Fibroblast of skin of scalp (primary cell): ENCODE measurements at places on chromosomes 6 and 20.

GRCh38 chr6:36633915-36634314 lies 39.8 kb downstream of the SRSF3 start:
- DNase-seq, result peak; percentile 86

- DNase-seq, result no peak
Observed at GRCh38 chr20:33673410-33674293, 576 bp downstream of the NECAB3 start.

- DNase-seq, result no peak
Observed at GRCh38 chr20:32546918-32547752, 38.0 kb downstream of the NOL4L start.

DNA sequence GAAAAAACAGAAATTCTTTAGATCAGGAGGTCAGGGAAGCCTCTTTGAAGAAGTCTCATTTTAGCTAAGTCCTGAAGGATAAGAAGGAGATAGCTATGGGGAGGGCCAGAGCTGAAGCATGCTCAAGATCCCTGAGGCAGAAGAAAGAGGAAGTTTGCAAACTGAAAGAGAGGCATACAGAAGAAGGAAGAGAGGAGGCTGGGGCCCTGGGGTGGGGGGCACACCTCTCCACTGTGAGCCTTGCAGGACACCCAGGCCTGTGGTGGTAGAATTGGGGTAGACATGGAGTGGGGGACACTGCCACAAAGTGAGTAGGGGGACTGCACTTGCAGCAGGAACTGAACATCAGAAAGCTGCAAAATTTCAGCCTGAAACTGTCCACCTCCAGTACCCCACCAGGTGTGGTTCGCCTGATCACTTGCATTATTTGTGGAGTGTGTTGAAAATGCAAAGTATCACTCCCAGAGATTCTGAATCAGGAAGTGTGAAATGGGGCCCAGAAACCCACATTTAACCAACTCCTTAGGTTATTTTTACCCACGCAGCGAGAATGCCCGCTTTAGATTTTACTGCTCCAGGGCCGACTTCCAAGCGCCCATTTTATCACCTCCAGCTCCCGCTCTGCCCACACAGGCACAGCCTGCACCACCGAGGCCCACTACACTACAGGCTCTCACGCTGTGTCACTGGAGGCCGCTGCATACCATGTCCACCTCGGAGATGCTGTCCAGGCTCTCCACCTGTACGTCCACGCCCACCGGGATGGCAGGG lies 44.0 kb downstream of the GABRR2 start:
- no peak for DNase-seq

DNA sequence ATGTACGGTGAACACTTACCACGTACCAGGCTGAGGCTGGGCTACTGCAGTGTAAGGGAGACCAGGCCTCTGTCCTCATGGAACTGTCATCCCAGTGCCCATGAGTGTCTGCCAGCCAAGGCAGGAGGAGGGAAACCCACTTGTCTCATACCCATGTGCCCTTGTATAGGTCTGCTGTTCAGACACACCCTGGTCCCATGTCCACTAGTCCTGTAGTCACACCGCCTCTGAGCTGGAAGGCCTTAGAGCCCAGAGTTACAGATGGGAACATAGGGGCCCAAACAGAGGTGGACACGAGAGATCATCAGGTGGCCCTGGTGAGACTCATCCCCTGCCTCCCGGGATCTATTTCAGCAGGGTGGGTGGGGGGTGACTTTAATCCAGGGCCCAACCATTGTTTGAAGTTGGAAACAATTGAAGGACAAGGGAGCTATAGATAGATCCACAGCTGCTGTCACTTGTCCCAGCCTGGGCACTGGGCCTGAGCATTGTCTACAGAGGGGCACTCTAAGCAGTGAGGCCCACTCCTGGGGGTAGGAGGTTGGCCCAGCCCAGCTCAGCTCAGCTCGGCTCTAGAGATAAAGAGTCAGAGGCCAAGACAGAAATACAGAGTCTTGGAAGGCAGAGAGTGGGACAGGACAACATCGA lies 14.6 kb downstream of the MYH7B start:
- no peak for DNase-seq

GRCh38 chr20:41903586-41903985 lies 285.4 kb upstream of the CHD6 start:
- no peak for DNase-seq

- no peak for DNase-seq
Observed at GRCh38 chr6:16676978-16677377, 84.3 kb downstream of the ATXN1 start.

DNA sequence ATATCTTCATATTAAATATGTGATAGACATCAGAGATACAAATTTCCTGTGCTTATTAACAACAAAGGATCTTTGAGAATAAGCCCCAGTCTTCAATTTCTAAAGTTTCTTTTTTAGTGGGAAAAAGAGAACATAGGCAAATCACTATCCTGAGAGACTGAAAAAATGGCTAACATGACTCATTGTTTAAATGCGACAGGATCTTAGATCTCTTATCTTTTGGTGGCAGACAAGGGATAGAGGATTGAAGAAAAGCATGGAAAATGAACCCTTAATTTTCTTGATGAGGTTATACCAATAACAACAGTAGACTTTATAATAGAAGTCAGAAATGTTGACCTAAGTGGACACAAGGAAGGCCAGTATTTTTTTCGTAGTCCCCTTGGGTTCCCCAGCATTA lies 178.6 kb upstream of the MAP3K7 start:
- DNase-seq, result no peak

- peak; percentile 84 for DNase-seq
Observed at GRCh38 chr6:136608991-136609390, 58.8 kb upstream of the MAP7 start.

DNA sequence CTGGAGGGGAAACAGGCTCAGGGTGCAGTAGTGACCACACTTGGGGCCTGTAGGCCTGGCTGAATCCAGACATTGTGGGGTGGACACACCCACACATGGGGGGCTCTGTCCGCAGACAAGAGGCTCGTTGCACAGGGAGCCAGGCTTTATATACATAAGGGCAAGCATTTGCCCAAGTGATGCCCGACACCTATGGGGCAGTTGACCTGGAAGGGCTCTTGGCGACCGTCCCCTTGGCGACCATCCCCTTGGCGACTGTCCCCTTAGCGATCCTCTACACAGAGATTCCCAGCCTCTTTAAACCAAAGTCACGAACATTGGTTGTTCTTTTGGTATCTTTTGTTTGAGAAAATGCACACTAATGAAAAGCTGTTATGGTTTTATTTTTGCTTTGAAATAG lies 2.7 kb downstream of the TOX2 start:
- DNase-seq, result no peak

- DNase-seq, result peak; percentile 54
Observed at GRCh38 chr6:40755749-40756452, 168.7 kb upstream of the LRFN2 start.

- DNase-seq, result no peak
Observed at GRCh38 chr6:7993952-7994351, 70.2 kb downstream of the BLOC1S5 start.

DNA sequence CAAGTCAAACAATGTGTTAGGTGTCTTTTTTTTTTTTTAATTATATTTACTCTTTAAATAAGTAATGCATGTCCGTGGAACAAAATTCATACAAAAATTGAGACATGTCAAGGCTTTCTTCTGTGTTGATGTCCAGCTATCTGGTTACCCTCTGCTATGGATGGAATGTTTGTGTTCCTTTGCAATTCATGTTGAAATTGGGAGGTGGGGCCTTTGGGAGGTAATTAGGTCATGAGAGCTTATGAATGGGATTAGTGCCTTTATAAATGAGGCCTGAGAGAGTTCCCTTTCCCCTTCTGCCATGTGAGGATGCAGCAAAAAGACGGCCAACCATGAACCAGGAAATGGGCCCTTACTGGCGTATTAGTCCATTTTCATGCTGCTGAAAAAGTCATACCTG lies 83.1 kb upstream of the KCNG1 start:
- DNase-seq, result peak; percentile 40

DNA sequence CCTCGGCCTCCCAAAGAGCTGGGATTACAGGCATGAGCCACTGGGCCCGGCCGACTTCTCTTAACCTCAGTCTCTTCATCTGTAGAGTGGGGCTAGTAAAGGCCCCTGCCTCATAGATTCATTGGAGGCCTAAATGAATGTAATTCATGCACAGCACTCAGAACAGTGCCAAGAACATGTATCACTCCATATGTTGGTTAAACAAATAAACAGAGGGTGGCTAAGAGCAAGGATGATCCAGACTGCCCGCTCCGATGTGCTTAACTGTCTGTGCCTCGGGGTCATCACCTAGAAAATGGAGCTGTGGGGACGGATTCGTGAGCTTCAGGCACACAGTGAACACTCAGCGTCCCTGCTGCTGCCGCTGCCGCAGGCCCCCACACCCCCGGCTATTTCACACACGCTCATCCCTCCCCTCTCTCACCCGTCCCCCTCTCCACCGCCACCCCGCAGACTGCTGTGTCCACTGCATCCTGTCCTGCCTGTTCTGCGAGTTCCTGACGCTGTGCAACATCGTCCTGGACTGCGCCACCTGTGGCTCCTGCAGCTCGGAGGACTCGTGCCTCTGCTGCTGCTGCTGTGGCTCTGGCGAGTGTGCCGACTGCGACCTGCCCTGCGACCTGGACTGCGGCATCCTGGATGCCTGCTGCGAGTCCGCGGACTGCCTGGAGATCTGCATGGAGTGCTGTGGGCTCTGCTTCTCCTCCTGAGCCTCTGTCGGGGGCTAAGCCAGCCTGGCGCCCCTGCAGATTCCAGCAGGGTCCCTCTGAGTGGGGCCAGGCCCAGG lies 14.8 kb downstream of the MDFI start:
- peak; percentile 43 for DNase-seq

DNA sequence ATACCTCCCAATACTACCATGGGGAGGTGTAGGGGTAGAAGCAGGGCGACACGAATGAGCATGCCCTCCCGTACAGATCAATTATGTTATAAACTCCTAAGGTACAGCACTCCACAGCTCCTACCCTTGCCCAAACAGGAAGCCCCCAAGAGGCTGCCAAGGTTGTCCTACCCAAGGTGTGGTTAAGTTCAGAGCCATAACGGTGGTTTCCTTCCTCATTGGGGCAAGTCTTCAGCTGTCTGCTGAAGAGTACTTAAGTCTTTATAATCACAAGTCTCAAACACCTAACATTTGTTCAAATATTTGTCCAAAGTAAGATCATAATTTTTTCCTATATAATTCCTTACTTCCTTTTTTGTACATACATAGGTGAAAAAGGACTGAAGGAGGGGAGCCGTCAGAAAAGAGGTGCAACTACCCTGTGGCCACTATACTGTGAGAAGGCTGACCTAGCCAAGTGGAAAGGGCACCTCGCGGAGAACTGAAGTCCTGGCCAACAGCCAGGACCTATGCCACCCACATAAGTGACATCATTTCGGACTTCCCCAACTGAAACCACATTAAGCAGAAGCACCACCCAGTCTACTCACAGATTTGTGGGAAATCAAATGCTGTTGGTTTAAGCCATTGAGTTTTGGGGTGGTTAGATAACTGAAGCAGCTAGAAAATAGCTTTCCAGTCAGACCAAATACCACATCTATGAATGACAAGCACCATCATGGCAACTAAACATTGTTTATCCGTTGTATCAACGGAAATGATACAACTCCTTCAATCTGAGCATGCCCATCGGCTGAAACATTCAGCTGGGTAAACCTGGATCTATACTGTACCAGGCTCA lies 2.9 kb upstream of the RAB22A start:
- DNase-seq, result peak; percentile 14

DNA sequence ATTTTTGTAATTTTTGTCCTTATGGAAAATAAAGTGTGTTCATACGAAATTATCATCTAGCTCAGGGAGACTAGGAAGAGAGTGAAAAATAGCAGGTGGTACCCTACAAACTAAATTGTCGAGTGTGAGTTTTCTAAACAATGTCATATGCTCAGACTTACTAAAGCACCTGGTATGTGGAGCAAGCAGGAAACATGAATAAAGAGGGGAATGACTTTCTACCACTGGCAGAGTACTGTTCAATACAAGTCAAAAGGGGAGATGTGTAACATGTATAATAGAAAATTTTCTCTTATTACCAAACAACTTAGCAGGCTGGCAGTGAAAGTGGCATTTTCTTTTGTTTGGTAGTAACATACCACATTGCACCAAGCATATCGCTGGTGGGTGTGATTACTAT lies 36.1 kb downstream of the CTNNBL1 start:
- peak; percentile 7 for DNase-seq

DNA sequence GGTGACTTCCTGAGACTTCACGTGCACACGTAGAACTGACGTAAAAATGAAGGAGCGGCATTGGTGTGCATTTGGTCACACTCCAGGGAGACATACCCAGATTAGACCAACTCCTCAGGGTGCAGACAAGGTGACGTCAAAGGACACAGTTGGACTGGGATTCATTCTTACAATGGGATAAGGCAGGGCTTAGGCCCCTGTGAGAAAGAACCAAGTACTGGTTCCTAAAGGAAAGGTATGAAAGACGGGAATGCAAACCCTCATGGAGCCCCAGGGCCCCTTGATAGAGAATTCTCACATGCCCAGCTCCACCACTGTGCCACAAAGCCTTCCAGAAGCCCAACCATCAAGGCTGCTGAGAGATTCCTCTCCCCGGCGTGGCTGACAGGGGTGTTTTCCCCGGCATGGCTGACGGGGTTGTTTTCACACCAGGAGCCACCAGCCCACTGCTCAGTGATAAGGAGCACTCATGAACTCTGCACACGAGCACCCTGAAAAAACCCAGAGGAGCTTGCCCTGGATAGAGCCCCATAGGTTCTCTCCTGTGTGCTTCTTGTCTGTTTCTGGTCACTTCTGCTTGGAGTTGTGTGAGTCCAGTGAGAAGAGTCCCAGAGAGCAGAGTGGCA lies 90.1 kb downstream of the CAP2 start:
- DNase-seq, result no peak

GRCh38 chr6:160112628-160113299 lies 8.9 kb upstream of the SLC22A1 start:
- DNase-seq, result no peak

- DNase-seq, result peak; percentile 25
Observed at GRCh38 chr20:10719740-10720385, 46.1 kb upstream of the JAG1 start.

DNA sequence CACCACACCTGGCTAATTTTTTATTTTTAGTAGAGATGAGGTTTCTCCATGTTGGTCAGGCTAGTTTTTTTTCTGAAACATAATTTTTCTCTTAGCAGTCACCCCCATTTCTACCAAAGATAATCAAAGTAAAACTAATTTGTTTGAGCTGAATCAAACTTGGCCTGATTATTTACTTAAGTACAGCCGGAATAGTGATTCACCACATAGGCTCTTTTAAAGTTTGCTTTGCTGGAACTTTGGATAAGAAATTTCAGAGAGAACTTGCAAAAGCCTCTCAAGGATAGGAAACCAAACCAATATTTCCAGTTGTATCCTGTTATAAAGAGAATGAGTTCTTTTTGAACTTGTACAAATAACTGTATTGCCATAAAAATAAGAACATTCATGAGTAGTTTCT lies 105.0 kb upstream of the SYNCRIP start:
- peak; percentile 14 for DNase-seq

DNA sequence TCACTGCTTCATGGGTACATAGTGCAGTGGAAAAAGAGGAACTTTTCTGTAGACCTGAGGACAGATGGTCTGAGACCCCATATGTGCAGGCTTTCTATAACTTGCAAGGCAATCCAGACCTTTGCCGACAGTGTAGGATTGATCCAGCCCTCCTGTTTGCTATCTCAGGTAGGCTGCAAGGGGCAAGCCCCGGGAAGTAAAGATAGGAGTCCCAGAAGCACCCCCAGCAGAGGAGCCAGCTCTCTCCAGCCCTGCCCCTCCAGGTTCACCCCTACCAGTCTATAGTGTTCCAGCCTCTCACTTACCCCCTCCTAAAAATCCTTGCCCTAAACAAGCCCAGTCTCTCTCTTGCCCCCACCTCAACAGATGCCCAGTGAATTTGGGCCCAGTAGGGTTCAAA lies 96.2 kb downstream of the FAXC start:
- no peak for DNase-seq

GRCh38 chr20:63553933-63554290 lies at the start of gene FNDC11:
FNDC11 (plus strand) TSS chr20:63554159; CDS start chr20:63555664, 1,505 bp downstream.
- DNase-seq, result peak; percentile 29
